ENCODE measurements at places on chromosomes 5 and 9. TPM values are rescaled to one million over a fixed set of nuclear protein-coding genes. Genes with fewer than 3 reads are reported as not detected.

DNA sequence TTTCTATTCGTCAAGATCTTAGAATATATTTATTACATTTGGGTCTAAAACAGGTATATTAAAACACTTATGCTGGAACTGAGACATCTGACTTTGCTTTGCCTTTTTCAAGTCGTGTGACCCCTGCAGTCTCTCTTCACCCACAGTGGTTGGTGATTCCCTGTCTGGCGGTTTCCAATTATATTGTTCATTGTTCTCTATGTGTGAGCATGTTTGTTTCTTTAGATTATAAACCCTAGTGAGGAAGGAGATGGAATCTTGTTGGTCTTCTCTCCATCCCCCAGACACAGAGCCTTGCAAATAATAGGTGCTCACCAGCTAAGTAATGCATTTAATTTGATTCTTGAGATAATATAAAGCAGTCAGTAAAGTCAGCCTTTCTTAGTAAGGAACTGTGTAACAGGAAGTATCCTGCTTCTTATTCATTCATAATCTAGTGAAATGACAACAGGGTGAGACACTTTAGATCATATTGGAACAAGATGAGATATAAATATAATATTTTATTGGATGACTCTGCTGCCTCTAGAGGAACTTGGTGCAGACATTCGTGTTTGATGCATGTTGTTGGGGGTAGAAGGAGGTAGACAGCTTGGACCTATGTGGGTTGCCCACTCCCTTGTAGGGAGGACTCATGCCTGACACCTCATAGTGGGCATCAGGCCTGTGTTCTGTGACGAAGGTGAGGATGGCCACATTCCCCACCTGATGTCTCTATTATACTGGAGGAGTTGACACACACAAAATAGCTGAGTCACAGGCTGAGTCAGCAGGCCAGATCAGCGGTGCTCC lies 88.1 kb downstream of the FGF1 start:
- no peak for DNase-seq

DNA sequence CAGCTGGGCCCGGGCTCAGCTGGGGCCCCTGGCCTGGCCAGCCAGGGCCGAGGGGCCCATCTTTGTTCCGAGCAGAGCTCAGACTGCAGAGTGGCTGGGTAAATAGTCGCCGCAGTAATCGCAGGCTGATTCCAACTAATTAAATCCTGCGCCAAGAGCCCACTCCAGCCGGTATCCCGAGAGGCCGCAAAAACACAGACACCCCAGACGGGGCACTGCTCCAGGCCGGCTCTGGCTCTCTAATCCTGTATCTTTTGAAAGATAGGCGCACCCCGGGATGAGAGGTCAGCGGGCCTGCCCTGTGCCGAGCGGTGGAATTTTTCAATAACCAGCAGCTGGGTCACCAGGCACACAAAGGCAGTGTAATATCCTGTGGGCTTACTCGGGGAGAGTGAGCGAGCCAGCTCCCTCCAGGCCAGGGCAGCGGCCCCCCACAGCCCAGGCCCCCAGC lies 57.7 kb downstream of the LMX1B start:
- no peak for DNase-seq

DNA sequence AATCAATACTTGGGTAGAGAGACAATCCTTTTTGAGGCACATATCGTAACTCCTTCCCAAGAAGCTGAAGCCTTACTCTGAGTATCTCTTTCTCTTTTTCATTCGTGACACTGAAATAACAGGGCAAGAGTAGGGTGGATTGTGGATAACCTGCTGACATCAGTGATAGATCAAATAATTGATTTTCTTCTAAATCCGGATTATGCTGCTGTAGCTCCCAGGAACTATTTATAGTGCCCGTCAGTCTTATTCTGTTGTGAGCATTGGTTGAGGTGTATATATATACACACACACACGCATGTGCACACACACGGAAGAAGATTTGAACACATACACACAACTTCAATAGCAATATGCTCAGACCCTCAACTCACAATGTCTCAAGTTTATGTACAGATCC lies 43.2 kb upstream of the GLRA1 start:
- DNase-seq: no peak

- no peak for DNase-seq
Measured at GRCh38 chr9:109416135-109416706, 81.9 kb downstream of the PTPN3 start.

DNA sequence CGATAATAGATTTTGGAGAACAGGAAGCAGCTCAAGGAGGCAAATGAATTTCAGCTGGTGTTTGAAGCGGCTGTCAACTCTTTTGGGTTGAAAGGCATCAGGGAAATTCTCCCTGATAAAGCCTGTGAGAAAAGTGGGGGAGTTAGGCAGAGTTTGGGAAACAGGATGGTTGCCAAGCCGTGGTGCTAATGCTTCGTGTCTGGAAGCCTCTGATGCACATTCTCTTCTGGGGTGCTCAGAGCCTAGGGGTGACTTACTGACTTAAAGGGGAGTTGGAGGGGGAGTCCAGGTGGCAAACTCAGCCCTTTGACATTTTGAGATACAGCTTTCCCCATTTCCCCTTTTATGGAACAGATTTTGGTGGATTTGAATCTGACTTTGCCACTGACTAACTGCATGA lies 202.5 kb upstream of the CLINT1 start:
- DNase-seq: no peak

- DNase-seq: no peak
Measured at GRCh38 chr9:95791286-95791685, 84.2 kb upstream of the ERCC6L2 start.

GRCh38 chr5:154850255-154851062 lies at the start of gene FAXDC2:
Gene FAXDC2, minus strand, starts transcription at chr5:154850603. Its CDS starts 12,425 bp downstream, at chr5:154838178.
- DNase-seq: peak; percentile 50

DNA sequence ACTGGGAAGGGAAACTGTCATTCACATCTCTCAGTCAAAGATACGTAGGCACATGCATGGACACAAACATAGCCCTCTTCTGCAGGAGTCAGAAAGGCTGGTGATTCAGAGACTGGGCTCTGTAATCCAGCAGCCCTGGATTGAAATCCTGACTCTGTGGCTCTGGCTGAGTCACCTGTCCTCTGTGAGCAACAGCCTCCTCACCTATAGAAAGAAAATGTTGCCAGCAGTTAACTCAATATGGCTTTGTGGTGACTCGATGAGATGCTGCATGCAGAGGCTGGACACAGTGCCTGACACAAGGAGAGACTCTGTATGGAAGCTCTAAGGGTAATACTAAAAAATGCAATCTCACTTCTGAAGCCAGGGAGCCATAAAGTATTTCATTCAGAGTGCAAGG lies 23.9 kb upstream of the CDKN2AIPNL start:
- DNase-seq: no peak

DNA sequence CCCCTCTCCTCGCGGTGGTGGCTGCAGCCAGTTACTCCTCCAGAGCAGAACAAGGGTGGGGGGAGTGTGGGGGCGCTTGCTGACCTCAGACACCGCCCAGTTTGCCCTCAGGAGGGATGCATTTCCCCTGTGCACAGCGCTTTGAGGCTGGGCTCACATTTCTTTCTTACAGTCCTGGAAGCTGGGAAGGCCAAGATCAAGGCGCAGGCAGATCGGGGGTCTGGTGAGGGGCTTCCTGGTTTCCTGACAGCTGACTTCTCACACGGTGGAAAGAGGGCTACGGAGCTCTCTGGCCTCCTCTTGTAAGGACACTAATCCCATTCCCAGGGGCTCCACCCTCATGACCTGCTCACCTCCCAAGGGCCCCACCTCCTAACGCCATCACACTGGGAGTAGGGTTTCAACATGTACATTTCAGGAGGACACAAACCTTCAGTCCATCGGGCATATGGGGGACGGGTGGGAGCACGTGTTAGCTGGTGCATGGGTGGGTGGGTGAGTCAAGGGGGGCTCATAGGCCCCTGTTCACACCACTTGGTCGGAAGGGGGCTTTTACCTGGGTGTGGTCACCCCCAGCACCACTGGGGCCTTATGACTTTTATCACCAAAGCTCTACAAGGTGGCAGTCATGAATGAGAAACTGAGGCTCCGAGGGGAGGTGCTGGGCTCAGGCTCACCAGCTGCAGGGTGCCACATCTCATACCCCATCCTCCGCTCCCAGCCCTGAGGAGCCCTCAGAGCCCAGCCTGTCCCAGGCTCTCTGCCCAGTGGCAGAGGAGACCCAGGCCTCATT lies 7.7 kb upstream of the SCGB3A1 start:
- no peak for DNase-seq

GRCh38 chr5:16437977-16438376 lies 27.6 kb downstream of the ZNF622 start:
- no peak for DNase-seq

- DNase-seq: no peak
Measured at GRCh38 chr5:89301321-89302025, 418.5 kb upstream of the MEF2C start.

- DNase-seq: no peak
Measured at GRCh38 chr9:98993570-98993945, 49.9 kb downstream of the COL15A1 start.

DNA sequence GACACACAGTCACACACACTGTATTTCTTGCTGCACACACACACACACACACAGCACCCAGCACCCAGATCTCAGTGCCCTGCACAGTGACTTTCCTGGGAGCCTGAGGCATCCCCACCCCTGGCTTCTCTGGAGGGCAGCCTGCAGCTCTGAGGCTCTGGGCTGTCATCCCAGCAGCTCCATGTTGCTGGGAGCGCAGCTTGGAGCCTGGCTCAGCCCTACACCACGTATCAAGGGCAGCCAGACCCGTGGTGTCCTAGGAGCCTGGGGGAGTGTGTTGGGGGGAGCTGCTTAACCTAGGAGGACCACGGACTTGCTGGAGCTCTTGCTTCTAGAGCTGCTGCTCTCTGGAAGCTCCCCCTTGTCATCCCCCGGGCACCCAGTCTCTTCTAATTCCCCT lies 5.2 kb downstream of the IER5L start:
- no peak for DNase-seq

DNA sequence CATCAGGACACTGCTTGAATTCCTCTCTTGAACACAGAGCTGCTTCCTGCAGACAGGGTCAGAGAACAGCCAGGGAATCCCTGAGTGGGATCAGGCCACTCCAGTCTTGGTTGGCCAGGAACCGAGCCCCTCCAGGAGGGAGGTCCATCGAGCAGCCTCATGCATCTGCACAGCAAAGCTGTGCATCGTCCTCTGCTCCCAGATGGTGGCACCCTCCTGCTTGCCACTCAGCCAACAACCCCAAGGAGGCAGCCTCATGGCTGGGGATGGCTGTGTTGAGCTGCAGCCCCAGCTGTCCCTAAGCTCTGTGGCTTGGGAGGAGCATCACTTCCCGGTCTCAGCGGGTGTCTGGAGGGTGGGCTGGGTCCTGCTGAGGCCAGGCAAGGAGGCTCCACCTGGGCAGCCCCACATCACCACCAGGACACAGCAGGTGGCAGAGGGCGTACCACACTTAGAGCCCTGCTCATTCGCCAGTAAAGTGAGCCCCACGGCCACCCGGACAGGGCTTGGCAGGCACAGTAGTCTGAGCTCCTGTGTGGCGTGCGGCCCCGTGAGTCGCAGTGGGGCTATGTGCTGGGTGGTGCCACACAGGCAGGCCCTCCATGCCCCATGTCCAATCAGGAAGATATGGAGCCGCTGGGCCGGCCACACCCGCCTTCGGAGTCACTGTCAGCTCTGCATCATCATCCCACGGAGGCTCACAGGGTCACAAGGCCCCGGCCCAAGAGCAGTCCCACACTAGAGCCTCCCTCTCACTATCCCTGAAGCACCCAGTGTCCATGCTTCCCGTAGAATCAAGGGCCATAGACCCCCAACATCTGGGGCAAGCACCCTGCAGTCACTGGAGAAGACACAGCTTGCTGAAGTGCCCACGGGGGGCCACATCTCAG lies 11.9 kb downstream of the LPCAT1 start:
- DNase-seq: peak; percentile 51

DNA sequence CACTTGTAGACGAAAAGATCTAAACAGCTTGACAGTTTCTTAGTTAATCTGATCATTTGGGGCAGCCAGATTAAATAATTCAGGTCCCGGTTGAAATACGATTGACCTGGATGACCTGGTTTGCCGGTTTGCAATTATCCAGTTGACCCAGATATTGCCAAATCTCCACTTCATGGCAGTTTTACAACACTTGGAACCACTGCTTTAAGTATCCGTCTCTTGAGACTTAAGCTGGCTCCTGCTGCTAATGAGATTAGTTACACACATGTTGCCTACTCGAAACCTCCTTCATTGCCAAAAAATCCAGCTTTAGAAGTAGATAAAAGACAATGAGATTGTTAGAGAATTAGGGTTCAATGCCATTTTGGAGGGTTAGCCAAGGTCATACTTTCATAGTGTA lies 136.2 kb upstream of the HAPLN1 start:
- DNase-seq: no peak

DNA sequence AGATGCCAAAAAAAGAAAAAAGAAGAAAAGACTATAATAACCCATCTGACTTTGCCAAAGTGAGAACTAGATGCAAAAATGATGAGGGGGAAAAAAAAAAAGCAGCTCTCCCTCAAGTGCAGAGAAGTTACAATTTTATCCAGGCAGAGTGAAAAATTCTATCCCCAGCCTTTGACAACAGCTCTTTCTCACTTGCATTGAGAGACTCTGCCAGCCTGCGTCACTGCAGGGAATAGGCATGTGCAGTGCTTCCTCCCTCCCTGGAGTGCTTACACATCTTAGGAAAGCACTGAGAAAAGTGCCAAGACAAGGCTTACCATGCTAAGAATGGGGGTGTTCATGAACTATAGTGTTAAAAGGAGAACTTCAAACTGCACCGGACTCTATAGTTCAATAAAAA lies 418.6 kb upstream of the TYRP1 start:
- DNase-seq: no peak

DNA sequence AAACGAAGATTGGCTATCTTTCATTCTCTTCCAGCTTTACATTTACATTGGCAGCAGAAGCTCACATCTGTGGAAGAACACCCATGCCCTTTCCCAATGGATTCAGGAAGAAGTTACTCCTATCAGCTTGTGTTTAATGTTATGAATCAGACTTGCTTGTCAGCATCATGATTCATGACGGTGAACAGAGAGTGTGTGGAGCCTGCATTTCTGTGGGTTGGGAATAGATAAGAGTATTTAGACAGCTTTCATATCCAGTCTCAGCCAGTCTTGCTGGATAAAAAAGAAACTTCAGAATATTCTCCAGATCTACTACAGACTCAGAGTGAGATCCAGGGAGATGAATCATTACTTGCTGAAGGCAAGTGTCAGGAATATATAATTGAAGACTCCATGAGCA lies 812.9 kb upstream of the ZNF608 start:
- DNase-seq: peak; percentile 24

GRCh38 chr9:2208465-2208864 lies 193.3 kb downstream of the SMARCA2 start:
- DNase-seq: no peak

- no peak for DNase-seq
Measured at GRCh38 chr5:150901446-150901845, 3.3 kb downstream of the ZNF300 start.

DNA sequence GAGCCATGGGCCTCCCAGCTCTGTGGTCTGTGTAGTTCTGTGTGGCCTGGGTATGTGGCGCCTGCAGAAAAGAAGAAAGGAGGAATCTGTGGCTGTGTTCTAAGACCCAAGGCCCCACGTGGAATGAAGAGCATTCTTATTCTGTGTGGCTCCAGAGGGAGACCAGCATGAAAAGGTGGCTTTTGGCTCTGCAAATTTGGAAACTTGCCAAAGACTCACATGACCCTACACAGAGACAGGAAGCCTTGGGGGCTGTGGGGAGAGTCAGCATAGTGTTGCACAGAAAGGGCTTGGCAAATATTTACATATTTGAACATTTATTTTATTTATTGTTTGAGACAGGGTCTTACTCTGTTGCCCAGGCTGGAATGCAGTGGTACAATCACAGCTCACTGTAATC lies 193.3 kb downstream of the TMEM38B start:
- no peak for DNase-seq

- no peak for DNase-seq
Measured at GRCh38 chr9:87122947-87123685, 175.8 kb upstream of the GAS1 start.

The SCGB3A2 gene
- not detected for polyA plus RNA-seq

The CDKN2B-AS1 gene
- polyA plus RNA-seq: not detected

The FGF10 gene
- 1.8 TPM for polyA plus RNA-seq

The TNFAIP8 gene
- 5.7 TPM for polyA plus RNA-seq

The FAM13B gene
- 5.6 TPM for polyA plus RNA-seq
